ENCODE measurements at places on chromosomes 4 and X. TPM values are rescaled to one million over a fixed set of nuclear protein-coding genes. Genes with fewer than 3 reads are reported as not detected.

The NONO gene
- total RNA-seq: 400 TPM

The ERAS gene
- not detected for total RNA-seq

The ZNF141 gene
- total RNA-seq: 12.9 TPM

The DRD5 gene
- not detected for total RNA-seq

The CENPI gene
- total RNA-seq: 18.1 TPM

The STAP1 gene
- total RNA-seq: not detected

The CDS1 gene
- 0.37 TPM for total RNA-seq

The SLC9B1 gene
- 0.87 TPM for total RNA-seq

The ADH1B gene
- total RNA-seq: 0.33 TPM

The DCAF8L2 gene
- not detected for total RNA-seq

The LUZP4 gene
- not detected for total RNA-seq

The GYPB gene
- not detected for total RNA-seq
